ENCODE measurements at places on chromosomes 13 and 19. TPM values are rescaled to one million over a fixed set of nuclear protein-coding genes. Genes with fewer than 3 reads are reported as not detected.

ZBTB45 gene
- 13.1 TPM for total RNA-seq

PLPPR3 gene
- total RNA-seq, result not detected

SPPL2B gene
- total RNA-seq, result 32.7 TPM

LILRB1 gene
- 1.6 TPM for total RNA-seq

PRTN3 gene
- total RNA-seq, result not detected

GPATCH1 gene
- total RNA-seq, result 6.9 TPM

FAM216B gene
- not detected for total RNA-seq

- no peak for ATAC-seq
These were observed 727.6 kb upstream of the ARGLU1 start for GRCh38 chr13:107295416-107296140.

DNA sequence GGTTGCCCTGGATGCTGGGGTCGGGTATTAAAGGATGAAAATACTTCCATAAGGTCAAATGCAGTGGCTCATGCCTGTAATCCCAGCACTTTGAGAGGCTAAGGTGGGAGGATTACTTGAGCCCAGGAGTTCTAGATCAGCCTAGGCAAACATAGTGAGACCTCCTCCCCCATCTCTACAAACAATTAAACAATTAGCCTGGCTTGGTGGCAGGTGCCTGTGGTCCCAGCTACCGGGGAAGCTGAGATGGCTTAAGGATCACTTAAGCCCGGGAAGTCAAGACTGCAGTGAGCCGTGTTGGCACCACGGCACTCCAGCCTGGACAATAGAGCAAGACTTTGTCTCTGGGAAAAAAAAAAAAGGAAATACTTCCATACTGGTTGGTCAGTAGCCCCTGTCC lies 1.5 kb downstream of the KLK11 start:
- no peak for ATAC-seq

- no peak for ATAC-seq
These were observed 10.1 kb downstream of the GRIN2D start for GRCh38 chr19:48403606-48404005.

DNA sequence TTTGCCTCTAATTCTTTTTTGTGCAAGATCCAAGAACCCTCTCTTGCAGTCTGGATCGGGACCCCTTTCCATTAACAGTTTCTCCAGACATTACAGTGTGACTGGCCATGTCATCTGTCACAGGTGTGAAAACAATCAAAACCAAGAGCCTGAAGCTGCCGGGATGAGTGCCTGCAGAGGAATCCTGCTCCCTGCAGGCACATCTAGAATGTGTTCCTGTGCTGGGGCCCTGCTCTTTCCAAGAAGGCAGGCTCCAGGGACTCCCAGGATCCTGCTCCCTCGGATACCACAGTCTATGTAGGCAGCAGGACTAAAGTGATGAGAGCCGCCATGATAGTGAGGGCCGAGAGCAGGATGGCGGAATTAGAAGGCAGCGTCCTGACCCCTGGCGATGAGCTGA lies 38.8 kb downstream of the CCDC169 start:
- no peak for ATAC-seq

DNA sequence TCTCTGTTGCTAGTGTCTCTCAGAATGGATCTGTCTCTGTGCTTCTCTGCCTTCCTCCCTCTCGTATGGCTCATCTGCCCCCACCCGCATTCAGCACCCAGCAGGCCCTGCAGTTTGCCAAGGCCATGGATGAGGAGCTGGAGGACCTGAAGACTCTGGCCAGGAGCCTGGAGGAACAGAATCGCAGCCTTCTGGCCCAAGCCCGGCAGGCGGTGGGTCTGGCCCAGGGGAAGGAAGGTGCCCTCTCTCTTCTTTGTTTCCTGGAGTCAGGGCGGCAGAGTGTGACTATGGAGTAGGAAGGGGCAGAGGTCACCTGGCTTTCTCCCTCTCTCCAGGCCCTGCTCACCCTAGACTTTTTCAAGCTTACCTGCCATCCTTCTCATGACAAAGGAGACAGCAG lies 10.9 kb downstream of the KASH5 start:
- ATAC-seq, result no peak

DNA sequence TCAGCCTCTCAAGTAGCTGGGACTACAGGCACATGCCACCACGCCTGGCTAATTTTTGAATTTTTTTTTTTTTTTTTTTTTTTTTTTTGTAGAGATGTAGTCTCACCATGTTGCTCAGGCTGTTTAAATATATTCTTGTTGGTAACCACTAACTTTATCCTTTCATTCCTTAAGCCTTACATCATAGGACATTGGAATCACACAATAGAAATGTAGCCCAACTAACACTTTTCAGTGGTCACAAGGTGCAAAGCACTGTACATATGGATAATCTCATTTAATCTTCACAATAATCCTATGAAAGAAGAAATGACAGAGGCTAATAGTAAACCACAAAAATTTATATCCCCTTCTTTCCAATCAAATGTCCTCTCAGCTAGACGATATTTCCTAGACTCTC lies 417.8 kb upstream of the DACH1 start:
- ATAC-seq, result no peak

DNA sequence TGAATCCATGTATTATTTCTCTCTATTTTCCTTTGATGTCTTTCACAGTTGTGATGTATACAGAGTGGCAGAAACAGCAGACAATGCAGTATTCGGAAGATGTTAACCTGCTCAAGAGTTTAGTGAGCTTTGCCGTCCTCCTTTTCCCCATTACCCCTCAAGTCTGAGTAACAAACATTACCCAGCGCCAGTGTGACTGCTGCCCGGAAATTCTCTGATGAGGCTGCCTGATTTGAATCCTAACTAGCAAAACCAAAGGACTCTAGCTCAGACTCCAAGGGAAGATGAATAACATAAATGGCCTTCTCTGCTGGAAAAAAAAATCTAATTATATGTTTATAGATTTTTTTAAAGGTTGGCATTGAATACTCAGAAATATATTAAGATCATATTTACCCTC lies 247.3 kb upstream of the SOX21 start:
- ATAC-seq, result no peak

- no peak for ATAC-seq
These were observed 17.7 kb downstream of the TMEM272 start for GRCh38 chr13:51827254-51827653.
